ENCODE measurements at places on chromosomes 4 and X.

GRCh38 chr4:3413217-3413671 is 28.5 kb upstream of the HGFAC start:
- DNase-seq, result no peak

DNA sequence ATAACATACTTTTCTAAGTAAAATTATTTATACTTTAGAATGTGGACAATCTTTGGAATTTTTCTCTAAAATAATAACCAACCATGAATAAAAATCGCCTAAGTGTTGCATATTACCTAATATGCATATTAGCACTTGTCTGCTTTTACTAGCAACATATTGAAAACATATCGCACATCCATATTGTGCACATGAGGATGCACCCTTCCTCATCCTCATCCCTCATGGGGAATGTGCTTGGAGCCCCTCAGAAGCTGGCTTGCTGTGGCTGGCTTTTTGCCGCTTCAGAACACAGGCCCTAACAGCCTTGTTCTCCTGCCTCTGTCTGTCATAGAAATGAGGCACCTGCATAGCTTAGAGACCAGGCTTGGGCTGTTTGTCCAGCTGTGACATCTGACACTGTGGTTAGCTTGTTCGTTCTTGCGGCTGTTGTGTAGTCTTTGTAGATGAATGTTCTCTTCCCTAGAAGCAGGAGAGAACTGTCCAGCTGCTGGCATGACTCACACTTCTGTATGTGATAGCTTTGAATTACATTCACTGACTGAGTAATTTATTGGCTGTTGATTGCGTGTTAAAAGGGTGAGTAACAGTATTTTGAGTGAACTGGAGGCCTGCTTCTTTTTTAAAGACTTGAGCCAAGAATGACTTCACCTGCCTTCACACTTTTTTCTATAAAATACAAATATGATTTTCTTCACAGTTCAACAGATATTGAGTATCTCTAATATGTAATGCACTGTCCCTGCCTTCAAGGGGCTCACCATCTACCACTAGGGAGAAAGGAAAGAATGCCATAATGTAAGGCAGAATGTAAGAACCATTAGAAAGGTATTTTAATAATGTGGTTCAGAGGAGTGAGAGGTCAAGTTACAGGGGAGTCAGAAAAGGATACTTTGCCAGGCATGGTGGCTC is 81.9 kb downstream of the HMGB2 start:
- DNase-seq, result no peak

DNA sequence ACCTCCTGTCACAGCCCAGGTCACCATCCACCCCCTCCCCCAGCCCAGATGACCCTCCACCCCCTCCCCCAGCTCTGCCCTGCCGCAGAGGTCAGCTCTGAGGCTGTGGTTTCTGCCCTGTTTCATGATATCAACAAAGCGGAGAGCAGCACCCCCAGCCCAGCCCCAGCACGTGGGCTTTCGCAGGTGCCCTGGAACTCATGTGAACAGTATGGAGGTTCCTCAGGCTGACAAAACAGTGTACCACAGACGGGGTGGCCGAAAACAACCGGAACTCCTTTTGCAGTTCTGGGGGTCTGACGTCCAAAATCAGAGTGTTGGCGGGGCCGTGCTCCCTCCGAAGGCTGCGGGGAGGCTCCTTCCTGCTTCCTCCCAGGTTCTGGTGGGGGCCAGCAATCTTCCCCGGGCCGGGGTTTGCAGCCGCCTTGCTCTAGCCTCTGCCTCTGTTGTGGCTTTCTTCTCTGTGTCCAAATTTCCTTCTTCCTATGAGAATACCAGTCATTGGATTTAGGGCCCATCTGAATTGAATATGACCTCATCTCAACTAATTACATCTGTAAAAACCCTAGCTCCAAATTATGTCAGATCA is 7.9 kb upstream of the PSAPL1 start:
- DNase-seq, result no peak

DNA sequence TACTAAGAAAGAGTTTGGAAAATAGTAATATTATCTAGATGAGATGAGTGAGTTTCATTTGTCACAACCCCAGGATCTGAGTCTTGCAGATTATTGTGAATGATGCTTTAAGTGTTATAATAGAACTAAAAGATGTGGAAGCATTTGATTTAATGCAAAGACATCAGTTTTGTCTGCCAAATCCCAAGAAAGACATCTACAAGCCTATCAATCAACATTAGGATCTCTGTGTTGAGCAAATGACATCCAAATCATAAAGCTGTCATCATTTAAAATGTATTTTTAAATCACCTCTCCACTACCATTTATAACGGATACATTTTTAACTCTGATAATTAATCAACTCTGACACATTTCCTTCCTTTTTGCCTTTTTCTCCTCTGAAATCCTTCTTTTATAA is 310.8 kb upstream of the SLIT2 start:
- DNase-seq, result no peak

- no peak for DNase-seq
Measured at GRCh38 chrX:43973249-43974099, at the start of gene NDP. TSS of gene NDP (minus strand) at chrX:43973390. CDS start at chrX:43958645, 14,745 bp downstream.

- no peak for DNase-seq
Measured at GRCh38 chr4:135724421-135724820, 1522.8 kb upstream of the PABPC4L start.

DNA sequence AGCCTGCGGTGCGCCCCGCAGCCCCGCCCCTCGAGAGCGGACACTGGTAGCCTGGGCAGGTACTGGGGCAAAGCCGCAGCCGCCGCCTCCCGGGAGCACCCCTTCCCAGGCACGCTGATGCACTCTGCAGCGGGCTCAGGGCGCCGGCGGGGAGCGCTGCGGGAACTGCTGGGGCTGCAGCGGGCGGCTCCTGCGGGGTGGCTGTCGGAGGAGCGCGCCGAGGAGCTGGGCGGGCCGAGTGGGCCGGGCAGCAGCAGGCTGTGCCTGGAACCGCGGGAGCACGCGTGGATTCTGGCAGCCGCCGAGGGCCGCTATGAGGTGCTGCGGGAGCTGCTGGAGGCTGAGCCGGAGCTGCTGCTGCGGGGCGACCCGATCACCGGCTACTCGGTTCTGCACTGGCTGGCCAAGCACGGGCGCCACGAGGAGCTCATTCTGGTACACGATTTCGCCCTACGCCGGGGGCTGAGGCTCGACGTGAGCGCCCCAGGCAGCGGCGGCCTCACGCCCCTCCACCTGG is 401 bp downstream of the SOWAHD start:
- no peak for DNase-seq

- no peak for DNase-seq
Measured at GRCh38 chrX:110008011-110008635, 5.2 kb downstream of the TMEM164 start.

- DNase-seq, result no peak
Measured at GRCh38 chr4:19300213-19300612, 951.5 kb upstream of the SLIT2 start.

DNA sequence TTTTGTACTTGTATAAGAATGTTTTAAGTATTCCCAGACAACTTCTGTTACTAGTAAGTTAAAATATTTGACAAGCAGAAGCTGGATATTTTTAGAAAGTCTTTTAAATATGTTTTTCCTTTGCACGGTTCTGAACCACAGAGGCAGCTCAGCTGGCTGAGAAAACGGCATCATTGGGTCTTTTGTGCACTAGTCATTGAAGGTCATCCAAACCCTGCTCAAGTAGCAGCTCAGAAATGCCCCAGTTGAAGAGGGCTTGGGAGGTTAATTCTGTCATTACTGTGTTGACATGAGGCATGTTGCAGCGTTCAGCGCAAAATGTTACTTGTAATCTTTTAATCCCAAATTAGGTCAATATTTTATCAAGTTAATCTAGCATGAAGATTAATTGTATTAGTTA is 383.7 kb upstream of the FAM241A start:
- DNase-seq, result no peak

GRCh38 chr4:75834095-75834771 is 68.0 kb downstream of the PPEF2 start:
- DNase-seq, result no peak

- DNase-seq, result no peak
Measured at GRCh38 chr4:16225167-16225862, 956 bp downstream of the TAPT1 start.

GRCh38 chr4:26985873-26986272 is 125.2 kb downstream of the STIM2 start:
- DNase-seq, result no peak

DNA sequence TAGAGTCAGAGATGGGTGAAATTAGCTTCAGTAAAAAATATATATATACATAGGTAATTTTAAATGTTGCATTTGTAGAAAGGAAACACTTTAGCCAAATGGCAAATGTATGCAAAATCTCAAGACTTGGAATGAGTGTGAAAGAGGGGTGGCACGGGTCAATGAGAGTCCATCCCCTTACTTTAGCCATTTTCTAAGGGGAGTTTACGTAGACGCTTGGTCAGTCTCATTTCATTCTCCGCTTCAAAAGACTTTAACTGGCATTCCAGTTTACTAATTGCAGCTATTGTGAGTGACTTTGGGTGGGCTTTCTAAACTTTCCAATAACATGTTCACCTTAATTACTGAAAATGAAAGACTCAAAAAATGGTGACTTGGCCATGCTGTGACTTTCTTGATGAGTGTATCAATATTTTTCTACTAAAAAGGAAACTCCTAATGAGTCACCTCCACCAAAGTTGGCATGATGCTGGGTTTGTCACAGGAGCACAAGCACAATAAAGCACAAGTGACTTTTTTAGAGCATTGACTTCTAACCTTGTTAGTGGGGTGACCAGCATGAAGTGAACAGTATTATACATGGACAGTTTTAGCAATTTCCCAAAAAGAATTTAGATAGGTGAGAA is 356.0 kb upstream of the RASGEF1B start:
- DNase-seq, result no peak

GRCh38 chr4:149499726-149500125 is 315.9 kb downstream of the IQCM start:
- DNase-seq, result no peak

DNA sequence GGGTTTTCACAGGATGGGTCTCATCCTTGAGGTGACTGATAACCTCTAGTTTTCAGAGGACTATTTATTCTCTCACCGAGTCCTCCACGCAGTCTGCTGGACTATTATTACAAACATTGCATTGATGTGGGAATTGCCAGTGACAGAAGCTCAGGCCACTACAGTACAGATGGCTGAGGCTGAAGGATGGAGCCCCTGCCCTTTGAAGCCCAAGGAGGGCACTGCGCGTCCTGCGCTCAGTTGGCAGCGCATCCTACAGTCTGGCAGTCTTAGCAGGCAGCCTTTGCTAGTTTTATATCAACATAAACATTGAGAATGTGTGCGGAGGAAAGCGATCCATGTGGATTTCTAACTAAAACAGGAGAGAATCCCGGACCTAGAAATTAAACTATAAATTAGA is 1.5 kb upstream of the RELL1 start:
- DNase-seq, result peak; percentile 70

- DNase-seq, result no peak
Measured at GRCh38 chr4:7335344-7336066, 99.2 kb downstream of the PSAPL1 start.

DNA sequence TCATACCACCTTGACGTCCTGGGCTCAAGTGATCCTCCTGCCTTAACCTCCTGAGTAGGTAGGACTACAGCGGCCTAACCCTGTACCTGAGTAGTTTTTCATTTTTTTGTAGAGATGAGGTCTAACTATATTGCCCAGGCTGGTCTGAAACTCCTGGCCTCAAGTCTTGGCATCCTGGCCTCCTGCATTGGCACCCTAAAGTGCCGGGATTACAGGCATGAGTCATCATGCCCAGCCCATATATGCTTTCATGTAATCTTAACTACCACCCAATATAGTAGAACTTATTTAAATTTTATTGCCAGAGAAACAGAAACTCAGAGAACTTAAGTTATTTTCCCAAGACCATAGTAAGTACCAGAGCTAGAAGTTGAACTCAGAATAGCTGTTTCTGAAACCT is 27.1 kb downstream of the AFM start:
- DNase-seq, result no peak

DNA sequence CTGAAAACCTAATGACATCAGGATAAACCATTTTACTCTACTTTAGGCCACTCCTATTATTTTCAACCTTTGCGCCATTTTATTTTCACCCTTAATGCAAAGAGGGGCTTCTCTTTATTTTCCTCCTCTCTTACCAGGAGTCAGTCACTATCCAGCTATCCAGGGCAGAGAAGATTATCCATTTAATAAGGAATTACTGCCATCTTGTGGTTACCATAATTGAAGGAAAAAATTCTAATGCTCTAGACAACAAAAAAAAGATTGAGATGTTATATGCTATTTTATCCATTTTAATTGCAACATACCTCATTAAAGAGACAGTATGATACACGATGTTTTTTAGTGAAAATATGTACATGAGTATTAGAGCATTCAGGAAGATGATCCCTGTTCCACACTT is 514.5 kb upstream of the FAM241A start:
- DNase-seq, result peak; percentile 29

GRCh38 chrX:16910376-16910775 is 36.1 kb upstream of the REPS2 start:
- DNase-seq, result no peak

DNA sequence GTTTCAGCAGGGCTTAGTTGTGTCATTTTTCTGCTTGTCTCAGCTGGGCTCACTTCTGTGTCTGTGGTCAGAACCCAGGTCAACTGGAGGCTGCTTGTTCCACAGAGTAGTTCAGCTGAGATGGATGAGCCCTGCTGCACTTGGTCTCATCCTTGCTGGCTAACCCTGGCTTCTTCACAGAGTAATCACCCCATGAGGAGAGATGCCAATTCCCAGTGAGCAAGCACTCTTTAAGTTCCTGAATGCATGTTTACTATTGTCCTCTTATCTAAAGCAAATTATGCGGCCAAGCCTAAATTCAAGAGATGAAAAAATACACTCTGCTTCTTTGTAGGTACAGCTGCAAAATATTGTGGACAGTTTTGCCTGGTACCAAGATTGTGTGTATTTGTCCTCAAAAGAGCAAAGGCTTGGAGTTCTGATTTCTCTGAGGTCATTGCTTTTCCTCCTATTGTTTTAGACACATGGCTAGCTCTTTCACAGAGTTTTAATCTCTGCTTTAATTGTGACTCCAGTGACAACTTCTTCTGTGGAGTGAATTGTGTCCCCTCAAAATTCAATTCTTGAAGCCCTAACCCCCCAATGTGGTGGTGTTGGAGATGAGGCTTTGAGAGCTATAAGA is 236.6 kb upstream of the ANKRD50 start:
- DNase-seq, result no peak

All from NCI-H2227 treated with DMSO at 0.1 percent for 48 hours (cell line).